ENCODE measurements at places on chromosomes 2 and 18.
A peak's percentile ranks its signal among the peaks of the same experiment; 100 is the strongest.

GRCh38 chr2:9403924-9404323 lies 19.4 kb downstream of the ITGB1BP1 start:
- no peak for DNase-seq

GRCh38 chr2:137724912-137725311 lies 239.4 kb upstream of the HNMT start:
- DNase-seq, result no peak

DNA sequence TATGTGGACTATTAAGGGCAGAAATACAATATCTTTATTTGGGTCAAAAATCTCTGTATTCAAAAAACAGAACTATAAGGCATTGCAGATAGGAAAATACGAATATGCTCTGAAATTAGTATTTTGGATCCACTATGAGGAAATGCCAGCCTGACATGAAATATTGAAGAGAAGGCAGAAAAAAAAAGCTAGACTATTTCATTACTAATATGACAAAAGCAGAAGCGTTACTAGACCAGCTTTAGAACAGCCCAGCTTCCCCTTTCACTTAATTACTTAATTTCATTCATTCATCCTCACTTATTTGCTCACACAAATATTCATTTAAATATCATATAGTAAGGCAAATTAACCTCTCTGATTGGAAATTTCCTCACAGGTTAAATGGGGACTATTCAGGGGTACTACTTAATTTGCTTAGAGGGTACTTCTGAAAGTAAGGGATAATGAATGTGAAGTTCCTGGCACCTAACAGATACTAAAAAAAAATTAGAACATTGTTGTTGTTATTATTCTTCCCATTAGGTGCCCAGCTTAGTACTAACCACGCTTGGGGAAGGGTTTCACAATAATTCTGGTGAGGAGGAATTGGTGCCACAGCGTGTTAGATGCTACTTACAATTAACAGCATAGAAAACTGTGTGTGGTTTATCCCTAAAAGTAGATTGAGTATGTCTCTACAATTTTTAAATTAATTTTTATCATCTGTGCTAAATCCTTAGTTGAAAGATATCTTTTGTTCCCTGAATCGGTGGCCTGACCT lies 71.1 kb upstream of the CTLA4 start:
- no peak for DNase-seq

- DNase-seq, result no peak
Measured at GRCh38 chr2:204078003-204078698, 141.6 kb downstream of the ICOS start.

GRCh38 chr2:220163486-220163885 lies 536.1 kb downstream of the SLC4A3 start:
- no peak for DNase-seq

GRCh38 chr2:101047774-101048173 lies 45.7 kb downstream of the RPL31 start:
- no peak for DNase-seq

DNA sequence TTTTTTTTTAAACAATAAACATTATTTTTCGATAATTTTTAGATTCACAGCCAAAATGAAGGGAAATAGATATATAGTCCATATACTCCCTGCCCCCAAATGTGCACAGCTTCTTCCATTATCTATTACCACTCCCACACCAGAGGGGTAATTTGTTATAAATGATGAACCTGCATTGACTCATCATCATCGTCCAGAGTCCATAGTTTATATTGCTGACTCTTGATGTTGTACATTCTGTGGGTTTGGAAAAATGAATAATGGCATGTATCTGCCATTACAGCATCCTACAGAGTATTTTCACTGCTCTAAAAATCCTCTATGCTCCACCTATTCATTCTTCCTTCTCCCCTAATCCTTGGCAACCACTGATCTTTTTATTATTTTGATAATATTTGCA lies 121.5 kb downstream of the LTBP1 start:
- DNase-seq, result no peak

DNA sequence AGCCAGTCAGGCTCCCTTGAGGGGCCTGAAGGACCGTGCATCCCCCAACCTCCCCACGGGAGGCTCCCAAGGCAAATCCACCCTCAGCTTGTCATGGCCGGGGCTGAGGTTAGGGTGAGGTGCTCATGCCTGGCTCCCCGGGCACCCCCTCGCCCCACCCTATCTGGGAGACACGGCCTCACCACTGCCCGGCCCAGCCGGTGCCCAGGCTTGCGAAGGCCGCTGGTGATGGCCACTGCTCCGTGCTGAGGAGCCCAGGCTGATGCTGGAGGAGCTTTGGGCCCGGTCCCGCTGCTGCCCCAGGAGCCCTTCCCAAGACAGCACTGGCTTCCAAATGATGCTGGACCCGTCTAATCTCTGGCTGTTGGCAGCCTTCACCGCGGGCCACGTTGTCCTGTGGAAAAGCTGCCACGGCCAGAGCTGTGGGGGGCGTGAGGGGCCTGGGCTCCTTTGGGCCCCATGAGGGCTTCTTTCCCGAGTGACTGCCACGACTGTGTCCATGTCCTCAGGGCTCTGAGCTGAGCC lies 135.7 kb upstream of the CTDP1 start:
- DNase-seq, result no peak

GRCh38 chr2:238128534-238129001 lies 9.9 kb upstream of the KLHL30 start:
- no peak for DNase-seq

DNA sequence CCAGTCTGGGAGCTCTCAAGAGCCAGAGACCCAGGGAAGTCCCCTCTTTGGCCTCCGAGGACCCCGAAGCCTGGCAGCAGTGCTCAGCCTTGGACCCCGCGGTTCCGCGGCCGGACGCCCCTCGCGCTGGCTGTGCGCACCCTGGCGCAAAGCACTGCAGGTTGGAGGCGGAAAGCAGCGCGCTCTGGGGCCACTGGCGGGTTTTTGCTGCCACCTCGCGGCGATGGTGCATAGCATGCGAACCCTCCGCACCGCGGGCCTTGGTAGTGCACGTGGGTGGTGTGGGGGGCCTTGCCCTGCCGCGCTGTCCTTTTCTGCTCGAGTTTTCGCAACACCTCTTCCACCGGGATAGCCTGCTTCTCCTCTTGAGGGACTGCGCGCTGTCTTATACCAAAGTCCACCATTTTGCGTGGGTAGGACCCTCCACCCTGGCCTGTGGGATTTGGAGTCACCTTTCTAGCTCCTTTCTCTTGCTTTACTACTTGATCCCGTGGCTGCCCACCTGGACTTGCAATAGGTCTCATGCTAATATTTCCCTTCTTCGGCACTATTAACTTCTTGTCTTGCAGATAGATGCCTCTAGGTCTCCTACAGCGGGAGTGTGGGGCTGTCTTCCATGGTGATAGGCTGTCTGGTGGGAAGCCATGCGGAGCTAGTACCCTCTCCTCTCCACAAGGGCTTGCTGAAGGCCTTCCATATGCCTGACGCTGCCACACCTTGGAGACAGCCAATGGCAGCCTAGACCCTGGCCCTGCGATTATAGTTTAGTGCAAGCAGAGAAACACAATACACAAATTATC lies 14.3 kb downstream of the SIX3 start:
- peak; percentile 64 for DNase-seq

DNA sequence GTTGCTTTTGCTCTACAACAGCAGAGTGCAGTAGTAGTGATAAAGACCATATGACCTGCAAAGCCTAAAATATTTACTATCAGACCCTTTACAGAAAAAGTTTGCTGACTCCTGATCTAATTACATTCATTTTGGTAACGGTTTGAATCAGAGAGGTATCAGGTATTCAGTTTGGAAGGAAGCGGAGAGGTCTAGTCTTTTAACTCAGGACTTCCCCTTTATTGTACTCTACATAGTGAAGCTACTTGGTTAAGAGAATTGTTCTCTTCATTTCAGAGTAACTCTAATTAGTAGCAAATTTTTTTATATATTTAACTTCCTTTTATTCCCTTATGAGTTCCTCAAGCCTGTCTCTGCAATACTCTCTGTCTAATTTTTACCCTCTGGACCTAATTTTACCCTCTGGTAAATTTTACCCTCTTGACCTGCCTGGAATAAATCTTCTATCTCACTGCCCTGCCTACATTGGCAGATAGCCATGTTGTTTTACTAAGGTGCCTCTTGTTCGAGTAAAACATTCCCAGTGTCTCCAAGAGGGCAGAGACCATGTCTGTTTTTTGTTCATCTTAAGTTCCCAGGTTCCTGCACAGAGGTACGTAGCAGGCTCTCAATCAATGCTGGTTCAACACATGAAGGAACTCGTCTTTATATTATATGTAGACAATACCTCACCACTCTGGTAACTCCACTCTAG lies 170.6 kb downstream of the DNAH6 start:
- no peak for DNase-seq

DNA sequence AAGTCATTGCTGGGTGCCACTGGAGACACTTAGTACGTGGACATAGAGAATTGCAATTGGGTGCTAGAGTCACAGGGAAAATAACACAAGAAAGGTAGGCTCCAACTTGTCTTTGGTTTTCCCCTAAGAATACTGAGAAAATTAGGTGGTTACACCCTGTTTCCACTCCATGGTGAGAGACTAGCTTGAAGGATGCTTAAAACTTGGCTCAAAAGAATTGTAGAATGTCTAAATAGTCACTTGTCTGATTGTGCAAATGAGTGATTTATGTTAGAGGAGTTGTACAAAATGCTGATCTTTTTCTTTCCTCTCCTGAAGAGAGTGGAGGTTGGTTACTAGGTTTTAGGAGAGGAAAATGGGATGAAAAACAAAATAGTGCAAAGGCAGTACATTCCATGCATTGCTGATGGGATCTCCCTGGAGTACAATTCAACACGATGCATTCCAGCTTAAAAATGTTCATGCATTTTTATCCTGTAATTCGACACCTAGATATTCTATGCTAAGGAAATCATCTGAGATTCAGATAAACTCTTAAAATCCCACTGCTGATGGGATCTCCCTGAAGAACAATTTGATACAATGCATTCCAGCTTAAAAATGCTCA lies 2.2 kb upstream of the SERPINB12 start:
- no peak for DNase-seq

DNA sequence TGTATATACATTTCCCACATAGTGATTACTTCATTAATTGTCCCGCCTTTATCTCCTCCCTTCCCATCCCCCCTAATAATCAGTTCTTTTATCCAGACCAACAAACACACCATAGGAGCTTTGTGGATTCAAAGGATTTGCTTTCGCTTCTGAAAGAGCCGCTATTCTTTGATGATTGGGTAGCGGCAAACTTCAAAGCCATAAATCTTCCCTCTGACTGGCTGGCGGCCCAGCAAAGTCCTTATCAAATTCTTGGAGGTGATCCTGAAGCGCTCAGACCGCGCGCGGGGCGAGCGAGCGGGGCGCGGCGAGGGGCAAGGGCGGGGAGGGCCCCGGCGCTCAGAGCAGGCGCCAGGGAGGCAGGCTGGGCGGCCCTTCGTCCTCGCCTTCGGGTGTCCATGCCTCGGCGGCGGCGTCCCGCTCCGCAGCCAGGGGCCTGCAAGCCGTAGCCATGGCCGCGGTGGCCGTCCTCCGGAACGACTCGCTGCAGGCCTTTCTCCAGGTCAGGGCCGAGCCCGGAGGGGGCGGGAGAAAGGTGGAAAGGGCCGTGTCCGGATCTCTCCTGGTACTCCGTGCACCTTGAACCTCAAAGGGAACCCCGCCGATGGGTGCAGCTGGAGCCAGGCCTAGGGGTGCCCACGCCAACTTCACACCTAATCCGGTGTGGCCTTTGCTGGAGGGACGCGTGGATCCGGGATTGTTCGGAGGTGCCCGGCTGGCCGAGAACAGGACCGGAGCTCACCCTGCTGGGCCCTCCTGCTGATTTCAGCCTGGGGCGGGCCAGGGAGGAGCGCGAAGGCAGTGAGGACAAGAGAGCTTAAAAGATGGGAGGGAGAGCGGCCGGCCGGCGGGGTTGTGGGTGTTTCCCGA lies at the start of gene SP5:
TSS of gene SP5 (plus strand) at position 276 of the 870 bp plus-strand sequence. CDS start at position 452, 176 bp downstream.
- peak; percentile 51 for DNase-seq

- DNase-seq, result no peak
Measured at GRCh38 chr2:234683950-234684349, 187.1 kb upstream of the ARL4C start.

Data from CD4-positive, alpha-beta T cell treated with Interleukin-1 beta for 1 hour (primary cell).